ENCODE measurements at places on chromosomes 4 and X.
A peak's percentile ranks its signal among the peaks of the same experiment; 100 is the strongest.

- peak; percentile 55 for DNase-seq
Measured at GRCh38 chr4:67746797-67747495, 7.2 kb downstream of the GNRHR start.

GRCh38 chr4:183347566-183347965 is 25.3 kb upstream of the CLDN24 start:
- DNase-seq = no peak

DNA sequence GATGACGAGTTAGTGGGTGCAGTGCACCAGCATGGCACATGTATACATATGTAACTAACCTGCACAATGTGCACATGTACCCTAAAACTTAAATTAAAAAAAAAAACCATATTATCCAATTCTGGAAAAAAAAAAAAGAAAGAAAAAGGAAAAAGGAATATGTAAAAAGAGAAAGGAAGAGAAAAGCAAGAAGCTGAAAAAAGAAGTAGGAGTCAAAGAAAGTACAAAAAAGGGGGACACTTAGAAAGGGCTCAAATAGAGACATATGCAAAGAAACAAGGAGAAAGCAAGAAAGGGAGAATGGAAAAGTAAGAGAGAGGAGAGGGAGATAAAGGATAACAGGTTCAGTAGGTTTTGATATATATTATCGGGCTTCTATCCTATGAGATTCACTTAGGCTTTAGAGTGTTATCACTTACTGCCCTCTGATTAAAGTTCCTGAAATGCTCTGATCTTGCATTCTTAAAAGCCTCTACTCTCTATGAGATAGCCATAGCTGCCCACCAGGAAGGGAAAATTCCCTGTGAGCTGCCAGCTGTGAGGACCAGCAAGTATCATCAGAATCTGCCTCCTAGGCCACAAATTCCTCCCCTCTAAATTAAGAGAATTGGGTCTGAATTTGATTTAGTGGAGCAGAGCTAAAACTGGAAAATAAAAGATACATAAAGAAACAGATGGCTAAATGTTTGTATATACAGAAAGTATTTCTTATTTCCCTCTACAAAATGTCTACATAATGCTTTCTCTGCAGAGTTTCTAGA is 95.2 kb downstream of the AMMECR1 start:
- DNase-seq = no peak

GRCh38 chr4:8507196-8507570 is 66.6 kb downstream of the TRMT44 start:
- no peak for DNase-seq

- DNase-seq = peak; percentile 39
Measured at GRCh38 chr4:109969919-109970318, 57.2 kb downstream of the EGF start.

DNA sequence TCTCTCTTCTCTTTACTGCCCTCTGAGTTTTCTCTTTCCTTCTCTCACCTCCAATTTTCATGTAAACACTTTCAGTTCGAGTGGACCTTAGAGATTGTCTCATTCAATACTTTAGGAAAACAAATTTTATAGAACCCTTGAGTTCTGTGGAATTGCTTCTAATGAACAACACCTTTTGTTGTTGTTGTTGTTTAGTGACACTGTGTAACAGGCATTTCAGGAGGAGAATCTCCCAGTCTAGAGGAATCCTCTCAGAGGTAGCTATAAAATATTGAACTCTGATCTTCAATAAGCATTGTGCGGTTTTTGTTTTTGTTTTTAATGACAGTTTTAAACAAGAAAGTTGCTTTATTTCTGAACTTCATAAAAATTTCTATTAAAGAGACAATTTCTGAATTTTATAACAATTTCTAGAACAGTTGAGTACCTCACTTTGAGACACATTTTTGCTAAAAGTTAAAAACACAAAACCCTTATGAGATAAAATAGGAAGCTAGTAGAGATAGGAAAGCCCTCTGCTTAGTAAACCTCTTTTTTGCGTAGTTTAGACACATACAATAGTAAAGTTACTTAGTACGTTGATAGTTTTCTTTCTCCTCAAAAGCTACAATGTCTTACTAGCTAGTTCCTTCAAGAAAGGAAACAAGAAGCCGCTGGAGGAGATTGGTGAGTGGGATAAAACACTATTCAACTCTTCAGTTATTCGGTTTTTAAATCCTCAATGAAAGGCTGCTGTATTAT is 38.8 kb downstream of the CLCN3 start:
- DNase-seq = no peak

DNA sequence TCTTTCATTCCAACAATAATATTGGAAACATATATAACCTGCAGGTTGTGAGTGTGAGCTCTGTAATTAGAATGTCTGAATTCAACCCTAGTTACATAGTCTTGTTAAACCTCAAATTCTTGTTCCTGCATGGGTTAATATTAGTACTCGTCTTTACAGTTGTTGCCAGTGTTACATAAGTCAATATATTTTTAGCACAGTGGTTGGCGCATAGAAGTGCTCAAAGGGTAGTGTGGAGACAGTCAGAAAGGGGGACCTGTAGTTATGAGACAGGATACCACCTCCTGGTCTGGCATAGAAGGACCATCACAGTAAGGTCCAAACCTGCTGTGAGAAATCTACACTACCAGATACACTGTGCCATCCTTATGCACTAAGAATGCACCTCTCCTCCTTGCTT is 1045.9 kb upstream of the SLIT2 start:
- no peak for DNase-seq

DNA sequence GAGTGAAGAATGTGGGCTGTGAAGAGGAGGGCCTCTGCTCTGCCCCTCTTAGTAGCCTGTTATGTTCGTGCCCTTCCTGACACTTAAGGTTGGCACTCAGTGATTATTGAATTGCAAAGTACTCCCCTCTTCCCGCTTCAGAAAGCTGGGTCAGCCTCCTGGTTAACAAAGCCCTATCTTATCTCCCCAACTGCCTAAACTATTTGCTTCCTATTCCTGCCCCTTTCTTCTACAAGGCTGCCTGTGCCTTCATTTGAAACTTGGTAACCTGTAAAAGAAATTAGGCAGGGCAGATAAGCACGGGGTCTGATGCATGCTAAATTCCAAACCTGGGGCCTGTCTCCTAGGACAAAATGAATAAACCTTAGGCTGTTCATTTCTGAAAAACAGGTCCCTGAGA is 23.1 kb upstream of the TMEM150C start:
- no peak for DNase-seq

GRCh38 chr4:74539044-74539790 is 94.3 kb downstream of the AREG start:
- DNase-seq = peak; percentile 33

DNA sequence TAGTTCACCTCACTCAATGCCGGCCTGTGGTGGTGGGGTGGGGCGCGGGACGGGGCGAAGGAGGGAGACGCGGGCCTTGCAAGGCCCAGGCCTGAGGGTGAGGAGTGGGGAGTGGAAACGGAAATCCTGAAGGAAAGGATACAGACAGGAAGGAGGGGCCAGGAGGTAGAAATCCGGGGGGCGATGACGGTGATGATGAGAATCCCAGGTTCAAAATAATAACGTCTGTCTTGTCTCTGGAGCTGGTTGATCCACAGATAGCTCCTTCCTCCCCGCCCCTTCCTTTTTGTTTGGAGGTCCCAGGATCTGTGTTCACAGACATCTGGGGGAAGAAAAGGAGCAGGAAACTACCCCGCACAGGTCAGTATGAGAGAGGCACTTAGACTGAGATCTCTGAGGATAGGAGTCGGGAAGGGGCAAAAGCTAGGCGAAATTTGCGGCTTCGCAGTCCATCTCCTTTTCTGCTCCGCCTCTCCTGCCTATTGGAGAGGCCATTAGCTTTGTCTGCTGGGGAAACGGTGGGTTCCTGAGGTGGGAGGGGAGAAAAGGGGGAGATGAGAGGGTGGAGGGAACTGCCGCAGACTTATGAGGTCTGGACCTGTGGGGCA is 746 bp downstream of the TCEAL7 start:
- DNase-seq = no peak

Measured in inflammatory macrophage treated with lipopolysaccharide for 4 hours (primary cell).